ENCODE measurements at places on chromosomes 16 and 17.

DNA sequence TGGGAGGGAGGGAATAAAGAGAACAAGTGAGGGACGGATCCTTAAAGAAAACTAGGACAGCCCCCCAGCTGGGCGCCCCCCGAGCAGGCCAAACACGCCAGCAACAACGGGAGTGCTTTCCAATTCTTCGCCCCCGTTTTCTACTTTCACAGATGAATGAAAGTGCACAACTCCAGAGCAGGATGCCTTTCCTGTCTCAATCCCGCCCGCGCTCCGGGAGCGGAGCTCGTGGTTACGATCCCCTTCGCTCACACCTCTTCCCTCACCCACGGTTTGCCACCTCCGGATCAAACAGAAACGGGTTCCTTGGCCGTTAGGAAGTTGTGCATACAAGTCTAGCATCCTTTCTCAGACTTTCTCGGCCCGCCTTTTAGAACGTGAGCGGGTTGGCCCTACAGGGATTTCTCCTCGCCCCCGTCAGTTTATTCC, 680 bp downstream of the SKA2 start:
- H3K27me3 ChIP-seq: no peaks in the 10 kb centered on the region
- no peaks in the 10 kb centered on the region for H3K4me1 ChIP-seq
- peak overlapping the region; percentile 77 for H3K27ac ChIP-seq
- peak; percentile 60 for DNase-seq
- no peaks in the 10 kb centered on the region for H3K36me3 ChIP-seq
- H3K4me3 ChIP-seq: peak overlapping the region; percentile 53

DNA sequence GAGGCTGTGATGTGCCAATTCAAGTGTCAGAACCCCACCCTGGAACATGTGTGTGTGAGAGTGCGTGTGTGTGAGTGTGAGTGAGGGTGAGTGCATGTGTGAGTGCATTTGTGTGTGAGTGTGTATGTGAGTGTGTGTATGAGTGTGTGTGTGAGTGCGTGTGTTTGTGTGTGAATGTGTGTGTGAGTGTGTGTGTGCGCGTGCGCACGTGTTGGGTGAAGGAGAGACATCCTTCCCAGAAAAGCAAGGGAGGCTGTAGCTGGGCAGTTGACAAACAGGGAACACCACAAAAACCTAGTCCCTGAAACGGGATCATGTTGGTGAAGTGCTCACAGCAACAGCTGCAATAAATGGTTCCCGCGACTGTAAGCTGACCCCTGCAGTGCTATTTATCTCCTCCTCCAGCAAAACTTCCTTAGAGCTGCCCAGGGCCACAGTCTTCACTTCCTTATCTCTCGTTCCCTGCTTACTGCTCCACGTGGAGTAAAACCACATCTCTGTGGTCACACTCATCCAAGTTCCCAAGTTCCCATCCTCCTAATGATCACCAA, 40.1 kb upstream of the RPL38 start:
- H3K27me3 ChIP-seq: no peaks in the 10 kb centered on the region
- no peak overlapping the region for H3K4me3 ChIP-seq
- DNase-seq: no peak
- no peaks in the 10 kb centered on the region for H3K4me1 ChIP-seq

DNA sequence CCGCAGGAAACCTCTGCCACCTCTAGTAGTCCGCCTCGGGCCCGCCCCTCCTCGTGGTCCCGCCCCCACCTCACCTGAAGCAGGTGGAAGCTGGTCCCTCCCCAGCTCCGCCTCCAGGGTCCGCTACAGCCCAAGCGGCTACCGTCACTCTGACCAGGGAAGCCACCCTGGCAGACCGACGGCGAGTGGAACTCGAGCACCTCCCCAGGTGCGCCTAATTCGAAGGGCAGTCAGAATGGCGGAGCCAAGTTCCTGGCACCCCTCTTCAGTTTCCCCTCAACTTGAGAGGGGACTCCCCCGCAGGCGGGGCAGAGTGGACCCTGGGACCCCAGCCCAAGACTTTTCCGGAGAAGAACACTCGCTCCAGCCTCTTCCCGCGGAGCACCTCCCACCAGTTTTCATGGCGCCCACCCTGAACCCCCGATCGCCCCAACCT, 507 bp downstream of the FHOD1 start:
- no peaks in the 10 kb centered on the region for H3K36me3 ChIP-seq
- no peaks in the 10 kb centered on the region for H3K27me3 ChIP-seq
- peak; percentile 63 for DNase-seq
- H3K27ac ChIP-seq: peak overlapping the region; percentile 61

DNA sequence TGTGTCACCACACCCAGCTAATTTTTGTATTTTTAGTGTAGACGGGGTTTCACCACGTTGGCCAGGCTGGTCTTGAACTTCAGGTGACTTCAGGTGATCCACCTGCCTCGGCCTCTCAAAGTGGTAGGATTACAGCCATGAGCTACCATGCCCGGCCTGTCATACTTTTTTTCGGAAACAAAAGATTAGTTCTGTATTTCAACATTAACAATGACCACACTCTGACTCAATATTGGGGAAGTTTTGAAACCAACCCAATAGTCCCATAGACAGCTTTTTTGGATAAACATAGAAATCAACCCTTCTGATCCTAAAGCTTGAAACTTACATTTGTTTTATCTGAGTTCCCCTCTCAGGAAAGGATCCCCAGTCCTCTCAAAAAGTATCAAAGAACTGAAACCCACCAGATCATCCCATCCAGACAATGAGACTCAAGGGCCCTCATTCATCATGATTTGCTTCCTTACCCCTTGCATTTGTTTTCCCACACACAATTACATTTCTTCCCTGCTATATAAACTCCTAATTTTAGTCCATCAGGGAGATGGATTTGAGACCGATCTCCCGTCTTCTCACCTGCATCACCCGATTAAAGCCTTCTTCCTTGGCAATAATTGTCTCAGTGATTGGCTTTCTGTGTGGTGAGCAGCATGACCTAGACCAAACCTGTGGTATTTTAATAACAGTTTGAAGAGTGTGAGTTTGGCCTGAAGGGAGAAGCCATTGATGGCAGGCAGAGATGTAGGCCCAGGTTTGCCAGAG, 7.2 kb upstream of the AGRP start:
- H3K36me3 ChIP-seq: no peaks in the 10 kb centered on the region
- H3K4me1 ChIP-seq: peaks cover 9% of the 10 kb centered on the region
- no peak overlapping the region for H3K4me3 ChIP-seq
- peak overlapping the region; percentile 72 for H3K27ac ChIP-seq
- no peak for DNase-seq
- H3K27me3 ChIP-seq: no peaks in the 10 kb centered on the region

- H3K4me1 ChIP-seq: peaks cover 8% of the 10 kb centered on the region
- no peaks in the 10 kb centered on the region for H3K36me3 ChIP-seq
Measured at GRCh38 chr16:24972608-24973220, 42.5 kb downstream of the ARHGAP17 start.

GRCh38 chr16:30445149-30445407, 596 bp downstream of the SEPHS2 start:
- H3K4me3 ChIP-seq: peak overlapping the region; percentile 84
- H3K36me3 ChIP-seq: no peaks in the 10 kb centered on the region
- H3K27me3 ChIP-seq: no peaks in the 10 kb centered on the region

- no peaks in the 10 kb centered on the region for H3K27me3 ChIP-seq
- no peaks in the 10 kb centered on the region for H3K36me3 ChIP-seq
- DNase-seq: no peak
Measured at GRCh38 chr17:27566671-27567562, 64.1 kb upstream of the LGALS9 start.

GRCh38 chr16:85134076-85134788, 22.0 kb upstream of the CIBAR2 start:
- peaks cover 18% of the 10 kb centered on the region for H3K4me1 ChIP-seq
- H3K27me3 ChIP-seq: no peaks in the 10 kb centered on the region
- H3K36me3 ChIP-seq: no peaks in the 10 kb centered on the region
- no peak overlapping the region for H3K4me3 ChIP-seq

DNA sequence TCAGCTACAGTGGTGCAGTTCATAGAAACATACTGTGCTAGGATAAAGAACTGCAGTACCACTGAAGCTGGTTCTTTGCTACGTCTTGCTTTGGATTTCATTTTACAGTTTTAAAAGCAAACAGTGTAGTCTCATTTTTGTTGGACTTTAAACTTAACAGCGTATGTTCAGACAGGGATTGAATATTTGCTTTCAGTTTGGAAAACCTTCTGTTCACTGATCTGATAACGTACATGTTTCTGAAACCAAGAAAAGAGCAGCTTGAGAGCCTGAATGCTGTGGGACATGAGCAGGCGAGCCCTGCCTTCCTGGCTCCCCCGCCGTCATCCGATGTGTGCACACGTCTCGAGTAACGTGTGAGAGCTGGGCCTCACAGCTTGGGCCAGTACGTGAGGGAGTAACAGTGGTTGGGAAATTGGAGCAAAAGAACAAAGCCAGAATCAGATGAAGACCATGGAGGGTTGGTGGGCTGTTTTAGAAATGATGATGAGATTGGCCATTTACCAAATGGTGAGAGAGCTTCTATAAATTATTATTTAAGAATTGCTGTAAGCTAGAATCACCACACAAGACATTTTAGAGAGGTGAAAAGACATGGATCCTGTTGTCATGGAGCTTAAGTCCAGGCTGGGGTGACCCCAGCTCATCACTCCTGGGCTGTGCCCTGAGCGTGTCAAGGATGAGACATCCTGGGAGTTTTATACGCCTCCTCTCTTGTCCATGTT, 20.8 kb upstream of the CLEC18C start:
- H3K4me3 ChIP-seq: no peak overlapping the region
- no peaks in the 10 kb centered on the region for H3K36me3 ChIP-seq
- no peak overlapping the region for H3K27ac ChIP-seq
- no peak for DNase-seq

- no peak overlapping the region for H3K4me3 ChIP-seq
- no peak for DNase-seq
Measured at GRCh38 chr16:51166091-51166490, 15.0 kb upstream of the SALL1 start.

Data from ovary (tissue), 10 donors.